ENCODE measurements at places on chromosomes 12 and 14.

DNA sequence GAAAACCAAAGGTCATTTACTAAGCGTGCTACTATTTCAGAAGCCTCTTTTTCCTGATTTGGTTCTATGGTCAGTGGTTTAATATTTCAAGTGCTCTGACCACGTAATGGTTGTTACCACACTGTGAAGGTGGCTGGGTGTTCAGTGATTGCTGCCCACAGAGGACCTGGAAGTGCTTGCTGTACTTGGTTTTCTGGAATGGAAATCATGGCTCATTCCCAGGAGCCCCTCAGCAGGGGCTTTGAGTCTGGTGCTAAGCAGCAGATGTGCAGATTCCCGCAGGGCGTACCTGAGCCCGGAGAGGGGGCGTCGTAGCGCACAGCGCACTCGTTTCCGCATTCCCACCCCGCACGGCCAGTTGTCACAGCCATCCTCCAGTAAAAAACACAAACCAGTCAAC, 50.5 kb downstream of the TRAF3 start:
- H3K4me3 ChIP-seq = no peak overlapping the region
- no peaks in the 10 kb centered on the region for H3K27me3 ChIP-seq
- DNase-seq = peak; percentile 23
- H3K4me1 ChIP-seq = peaks cover 23% of the 10 kb centered on the region
- H3K36me3 ChIP-seq = 0 out of 2 replicates have a peak, but pooled peaks cover 2% of the 10 kb centered on the region
- no peak overlapping the region for H3K27ac ChIP-seq

GRCh38 chr12:57754411-57755193, at the start of gene MARCHF9:
TSS of gene MARCHF9 (plus strand) at chr12:57755103. CDS start at chr12:57755529, 426 bp downstream.
- no peak for DNase-seq
- peaks cover 19% of the 10 kb centered on the region for H3K36me3 ChIP-seq
- H3K4me1 ChIP-seq = peaks cover 7% of the 10 kb centered on the region
- no peak within 1 kb of the TSS for H3K27ac ChIP-seq
- H3K4me3 ChIP-seq = peak within 1 kb of the TSS; percentile 59

GRCh38 chr12:93990832-93991803, 157.3 kb upstream of the PLXNC1 start:
- no peak overlapping the region for H3K27ac ChIP-seq
- no peaks in the 10 kb centered on the region for H3K27me3 ChIP-seq
- H3K36me3 ChIP-seq = no peaks in the 10 kb centered on the region
- peak; percentile 52 for DNase-seq

- H3K4me1 ChIP-seq = no peaks in the 10 kb centered on the region
- H3K4me3 ChIP-seq = no peak overlapping the region
- DNase-seq = no peak
- H3K36me3 ChIP-seq = peaks cover 17% of the 10 kb centered on the region
- H3K27ac ChIP-seq = no peak overlapping the region
- H3K27me3 ChIP-seq = no peaks in the 10 kb centered on the region
Observed at GRCh38 chr12:123223241-123223668, 9.7 kb downstream of the MPHOSPH9 start.

DNA sequence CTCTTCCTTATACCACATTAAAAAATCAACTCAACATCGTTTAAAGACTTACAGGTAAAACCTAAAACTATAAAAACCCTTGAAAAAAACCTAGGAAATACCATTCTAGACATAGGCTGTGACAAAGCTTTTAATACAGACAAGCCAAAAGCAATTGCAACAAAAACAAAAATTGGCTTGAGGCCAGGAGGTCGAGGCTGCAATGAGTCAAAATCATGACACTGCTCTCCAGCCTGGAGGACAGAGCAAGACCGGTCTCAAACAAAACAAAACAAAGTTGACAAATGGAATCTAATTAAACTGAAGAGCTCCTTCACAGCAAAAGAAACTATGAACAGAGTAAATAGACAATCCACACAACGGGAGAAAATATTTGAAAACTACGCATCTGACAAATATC, 1057.8 kb downstream of the FSCB start:
- H3K27ac ChIP-seq = no peak overlapping the region
- no peak for DNase-seq
- no peaks in the 10 kb centered on the region for H3K4me1 ChIP-seq
- no peaks in the 10 kb centered on the region for H3K27me3 ChIP-seq
- no peak overlapping the region for H3K4me3 ChIP-seq
- H3K36me3 ChIP-seq = no peaks in the 10 kb centered on the region

GRCh38 chr14:94380225-94381148, 7.9 kb downstream of the SERPINA1 start:
- no peaks in the 10 kb centered on the region for H3K27me3 ChIP-seq
- H3K27ac ChIP-seq = no peak overlapping the region
- no peak for DNase-seq
- no peaks in the 10 kb centered on the region for H3K4me1 ChIP-seq
- no peak overlapping the region for H3K4me3 ChIP-seq
- H3K36me3 ChIP-seq = no peaks in the 10 kb centered on the region

- peak overlapping the region; percentile 90 for H3K4me3 ChIP-seq
- H3K4me1 ChIP-seq = peaks cover 5% of the 10 kb centered on the region
- no peak for DNase-seq
- H3K27me3 ChIP-seq = no peaks in the 10 kb centered on the region
- peaks cover under 1% of the 10 kb centered on the region for H3K36me3 ChIP-seq
Observed at GRCh38 chr14:21436567-21437062, 19.3 kb downstream of the CHD8 start.

DNA sequence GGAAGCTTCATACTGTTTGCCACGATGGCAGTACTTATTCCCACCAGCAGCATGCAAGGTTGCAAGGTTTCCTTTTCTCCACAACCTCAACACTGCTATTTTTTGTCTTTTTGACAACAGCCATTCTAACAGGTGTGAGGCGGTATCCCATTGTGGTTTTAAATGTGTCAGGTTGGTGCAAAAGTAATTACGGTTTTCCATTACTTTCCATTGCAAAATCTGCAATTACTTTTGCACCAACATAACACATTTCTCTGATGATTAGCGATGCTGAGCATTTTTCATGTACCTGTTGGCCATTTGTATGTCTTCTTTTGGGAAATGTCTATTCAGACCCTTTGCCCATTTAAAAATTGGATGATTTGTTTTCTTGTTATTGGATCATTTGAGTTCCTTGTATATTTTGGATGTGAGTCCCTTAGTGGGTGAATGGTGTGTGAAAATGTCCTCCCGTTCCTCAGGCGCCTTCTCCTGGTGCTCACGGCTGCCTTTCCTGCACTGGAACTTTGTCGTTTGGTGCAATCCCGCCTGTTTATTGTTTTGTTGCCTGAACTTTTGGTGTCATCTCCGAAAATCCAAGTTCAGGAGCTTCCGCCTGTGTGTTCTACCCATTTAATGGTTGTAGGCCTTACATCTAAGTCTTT, 213.6 kb downstream of the KIF26A start:
- H3K27ac ChIP-seq = no peak overlapping the region
- DNase-seq = no peak
- no peaks in the 10 kb centered on the region for H3K4me1 ChIP-seq

- no peak overlapping the region for H3K27ac ChIP-seq
- DNase-seq = no peak
- H3K27me3 ChIP-seq = peaks cover 16% of the 10 kb centered on the region
- no peaks in the 10 kb centered on the region for H3K4me1 ChIP-seq
Observed at GRCh38 chr14:94761997-94762377, 7.9 kb downstream of the GSC start.

DNA sequence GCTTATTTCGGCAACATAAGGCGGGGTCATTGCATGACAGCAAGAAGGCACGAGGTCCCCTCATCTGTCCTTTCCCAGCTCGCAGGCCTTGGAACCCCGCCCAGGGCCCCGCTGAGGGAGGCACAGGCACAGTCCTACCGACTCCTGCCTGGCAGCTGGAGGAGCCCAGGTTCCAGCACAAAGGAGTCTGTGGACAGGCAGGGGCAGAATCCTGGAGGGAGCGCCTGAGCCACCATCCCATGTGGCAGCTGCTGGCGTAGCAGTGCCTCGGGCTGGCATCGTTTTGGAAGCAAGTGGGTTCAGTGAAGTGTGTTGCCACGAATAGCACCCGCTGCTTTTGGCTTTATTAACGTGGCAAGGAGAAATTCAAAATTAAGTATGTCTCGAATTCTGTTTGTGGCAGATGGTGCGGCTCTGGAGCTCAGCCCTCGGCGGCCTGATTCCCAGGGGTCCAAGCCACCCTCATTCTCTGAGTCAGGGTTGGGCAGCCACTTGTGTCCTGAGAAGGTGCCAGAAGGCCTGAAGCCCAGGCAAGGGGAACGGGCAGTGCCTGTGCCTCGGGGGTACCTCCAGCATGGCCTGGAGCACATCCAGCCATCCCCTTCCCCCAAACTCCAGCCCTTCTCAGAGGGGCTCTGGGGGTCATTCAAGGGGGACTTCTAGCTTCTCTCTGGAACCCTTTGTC, 35.9 kb downstream of the SLC8B1 start:
- peak overlapping the region; percentile 16 for H3K27ac ChIP-seq
- H3K4me1 ChIP-seq = peaks cover 11% of the 10 kb centered on the region
- peaks cover 7% of the 10 kb centered on the region for H3K36me3 ChIP-seq
- no peak overlapping the region for H3K4me3 ChIP-seq
- no peak for DNase-seq
- no peaks in the 10 kb centered on the region for H3K27me3 ChIP-seq

DNA sequence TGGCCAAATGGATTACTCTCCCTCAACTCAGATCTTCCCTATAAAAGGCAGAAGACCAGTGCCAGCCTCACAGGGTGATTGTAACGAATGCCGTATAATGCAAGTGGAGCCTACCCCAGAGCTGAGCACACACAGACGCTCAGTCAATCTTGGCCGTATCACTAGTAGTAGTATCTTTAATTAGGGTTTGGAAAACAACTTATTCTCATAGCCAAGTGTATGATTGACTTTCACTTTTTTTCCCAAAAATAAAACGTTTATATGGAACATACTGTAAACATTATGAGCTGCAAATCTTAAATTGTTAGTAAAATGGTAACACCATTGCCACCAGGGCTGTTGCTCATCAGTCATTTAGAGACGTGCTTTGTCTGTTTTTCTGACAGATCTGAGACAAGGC, 30.4 kb downstream of the PLEKHG7 start:
- H3K27me3 ChIP-seq = no peaks in the 10 kb centered on the region
- no peaks in the 10 kb centered on the region for H3K36me3 ChIP-seq
- no peak overlapping the region for H3K4me3 ChIP-seq

DNA sequence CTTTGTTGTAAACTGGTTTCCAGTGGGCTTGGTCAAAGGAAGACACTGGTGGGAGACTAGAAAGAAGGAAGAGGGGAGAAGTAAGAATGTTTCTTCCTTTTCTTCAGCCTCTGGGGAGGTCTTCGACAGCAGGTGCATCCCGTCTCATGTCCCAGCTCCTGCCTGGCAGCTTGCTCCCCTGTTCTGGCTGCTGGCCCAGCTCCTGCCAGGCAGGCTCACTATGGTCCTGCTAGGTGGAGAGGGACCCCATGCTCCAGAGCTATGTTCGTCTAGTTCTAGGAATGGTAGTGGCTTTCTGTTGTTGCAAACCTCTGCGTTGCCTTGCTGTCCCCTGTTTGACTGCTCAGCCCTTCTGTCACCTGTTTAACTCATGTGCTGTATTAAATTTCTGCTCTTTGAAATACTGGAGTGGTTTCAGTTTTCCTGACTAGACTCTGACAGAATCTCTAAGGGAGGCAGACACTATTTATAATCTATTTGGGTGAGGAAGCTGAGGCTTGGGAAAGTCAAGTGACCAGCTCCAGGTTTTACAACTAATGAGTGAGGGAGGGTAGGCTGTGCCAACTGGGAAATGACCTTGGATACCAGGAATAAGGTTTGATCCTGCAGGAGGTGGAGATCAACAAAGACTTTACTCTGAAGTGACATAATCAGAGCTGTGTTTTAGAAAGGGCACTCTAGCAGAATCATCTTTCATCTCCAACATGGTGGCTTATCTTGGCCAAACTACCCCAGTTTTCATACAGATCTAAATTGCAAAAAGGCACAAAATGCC, 94.7 kb upstream of the DDHD1 start:
- no peak overlapping the region for H3K27ac ChIP-seq
- no peaks in the 10 kb centered on the region for H3K36me3 ChIP-seq
- no peak overlapping the region for H3K4me3 ChIP-seq
- H3K4me1 ChIP-seq = no peaks in the 10 kb centered on the region

DNA sequence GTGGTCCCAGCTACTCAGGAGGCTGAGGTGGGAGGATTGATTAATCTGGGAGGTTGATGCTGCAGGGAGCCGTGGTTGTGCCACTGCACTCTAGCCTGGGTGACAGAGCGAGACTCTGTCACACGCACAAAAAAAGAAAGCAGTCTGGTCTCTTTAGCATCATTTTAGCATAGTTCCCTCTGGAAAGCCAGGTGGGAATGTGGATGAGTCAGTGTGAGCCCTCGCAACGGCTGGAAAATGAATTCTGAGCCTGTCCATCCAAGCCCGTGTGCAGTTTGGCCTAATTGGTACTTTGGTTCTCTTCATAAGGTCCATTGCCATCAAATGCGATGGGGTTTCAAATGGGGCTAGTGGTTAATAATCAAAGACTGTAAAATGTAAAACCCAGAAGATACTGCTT, 2.4 kb downstream of the MYL2 start:
- H3K36me3 ChIP-seq = no peaks in the 10 kb centered on the region
- DNase-seq = no peak
- no peak overlapping the region for H3K4me3 ChIP-seq
- H3K27me3 ChIP-seq = peaks cover 2% of the 10 kb centered on the region

DNA sequence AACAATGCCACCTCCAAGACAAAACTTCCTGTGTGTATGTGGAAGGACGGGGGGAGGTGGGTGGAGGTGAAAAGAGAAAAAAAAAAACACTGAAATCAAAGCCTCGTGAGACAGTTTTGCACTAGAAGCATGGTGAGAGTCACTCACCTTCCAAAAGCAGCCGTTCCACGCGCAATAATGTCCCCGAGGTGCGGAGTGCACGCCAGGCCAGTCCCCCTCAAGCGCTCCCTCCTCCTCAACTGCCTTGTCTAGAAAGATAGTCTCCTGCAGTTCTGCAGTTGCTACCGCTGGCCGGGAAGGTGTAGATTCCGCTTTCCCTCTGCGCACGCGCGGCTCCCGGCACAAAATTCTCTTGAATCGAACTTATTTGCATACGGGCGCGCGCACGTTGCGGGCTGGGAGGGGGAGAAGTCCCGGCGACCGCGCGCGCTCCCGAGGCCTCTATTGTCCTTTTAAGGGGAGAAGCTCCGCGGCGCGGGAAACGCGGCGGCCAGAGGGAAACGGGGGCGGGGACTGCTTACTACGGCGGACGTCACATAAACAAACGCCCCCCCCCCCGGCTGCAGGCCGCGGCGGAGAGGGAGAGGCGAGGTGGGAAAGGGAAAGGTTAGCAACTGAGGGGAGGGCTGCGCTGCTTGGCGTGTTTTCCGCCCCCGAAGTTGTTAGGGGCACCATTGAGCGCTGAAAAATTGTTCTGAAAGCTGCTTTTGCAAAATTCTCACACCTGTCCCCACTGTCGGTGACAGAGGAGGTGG, at the start of gene SINHCAF:
TSS of gene SINHCAF (minus strand) at position 274 of the 755 bp plus-strand sequence. CDS start 27,946 bp downstream, outside the sequence.
- H3K4me3 ChIP-seq = peak within 1 kb of the TSS; percentile 71
- H3K27ac ChIP-seq = peak within 1 kb of the TSS; percentile 79
- no peaks in the 10 kb centered on the region for H3K27me3 ChIP-seq
- peak; percentile 96 for DNase-seq

- H3K27me3 ChIP-seq = peaks cover 9% of the 10 kb centered on the region
- no peak overlapping the region for H3K4me3 ChIP-seq
- no peak overlapping the region for H3K27ac ChIP-seq
- H3K36me3 ChIP-seq = no peaks in the 10 kb centered on the region
Observed at GRCh38 chr12:96117460-96117859, 76.7 kb upstream of the ELK3 start.

GRCh38 chr12:127294651-127295210, 972.2 kb upstream of the TMEM132C start:
- H3K27ac ChIP-seq = no peak overlapping the region
- no peaks in the 10 kb centered on the region for H3K27me3 ChIP-seq
- no peak overlapping the region for H3K4me3 ChIP-seq
- no peak for DNase-seq
- no peaks in the 10 kb centered on the region for H3K36me3 ChIP-seq
- H3K4me1 ChIP-seq = no peaks in the 10 kb centered on the region

All from IMR-90 (cell line).